ENCODE measurements at places on chromosomes 16 and 17.

DNA sequence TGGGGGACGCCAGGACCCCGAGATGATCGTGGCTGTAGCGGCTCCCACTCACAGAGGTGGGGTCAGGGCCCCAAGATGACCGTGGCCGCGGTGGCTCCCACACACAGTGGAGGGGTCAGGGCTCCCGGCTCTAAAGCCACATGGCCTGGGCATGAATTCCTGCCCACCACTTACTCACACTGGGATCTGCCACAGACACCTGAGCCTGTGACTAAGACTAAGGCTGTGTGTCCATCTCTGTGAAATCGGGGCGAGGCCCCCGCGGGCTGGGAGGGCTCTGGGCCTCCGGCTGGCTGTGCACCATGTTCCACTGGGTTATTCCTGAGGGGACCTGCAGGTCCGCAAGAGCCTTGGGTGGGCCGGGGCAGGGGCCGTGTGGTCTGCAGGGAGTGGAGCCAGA lies 18.5 kb downstream of the ZFPM1 start:
- no peak for DNase-seq

DNA sequence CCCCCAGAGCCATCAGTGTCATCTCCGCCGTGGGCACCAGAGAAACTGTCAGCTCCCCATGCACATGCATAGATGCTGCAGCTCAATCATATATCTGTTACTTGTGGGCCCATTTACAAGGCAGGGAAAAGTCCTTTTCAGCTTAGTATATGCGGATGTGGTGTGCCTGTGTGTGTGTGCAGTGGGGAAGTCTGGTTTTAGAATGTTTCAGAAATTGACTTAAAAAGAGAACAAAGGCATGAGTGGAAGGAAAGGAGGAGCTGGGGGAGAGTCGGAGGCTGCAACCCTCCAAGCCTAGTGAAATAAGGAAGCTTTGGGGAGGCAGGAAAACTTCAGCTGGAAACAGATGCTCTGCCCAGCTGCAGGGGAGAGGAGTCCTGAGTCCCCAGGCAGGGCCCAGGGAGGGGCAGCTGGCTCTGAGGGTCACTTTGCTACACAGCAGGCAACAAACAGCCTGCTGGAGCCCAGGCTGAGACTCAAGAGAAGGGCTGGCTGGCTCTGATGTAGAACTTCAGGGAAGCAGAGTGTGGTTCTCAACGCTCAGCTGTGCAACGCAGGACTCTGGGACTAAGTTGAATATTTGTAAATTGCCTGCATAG lies 11.1 kb upstream of the CD300LD start:
- no peak for DNase-seq

- DNase-seq: no peak
These were observed 35.7 kb downstream of the MEOX1 start for GRCh38 chr17:43626023-43626422.

- DNase-seq: no peak
These were observed 28.0 kb downstream of the ADGRG5 start for GRCh38 chr16:57570301-57571070.

GRCh38 chr17:57362797-57363556 lies 106.7 kb downstream of the MSI2 start:
- no peak for DNase-seq

- DNase-seq: no peak
These were observed 14.5 kb downstream of the TSPOAP1 start for GRCh38 chr17:58313815-58314705.

All from GM12892 (cell line).